ENCODE measurements at places on chromosomes 4 and X.
A peak's percentile ranks its signal among the peaks of the same experiment; 100 is the strongest.

DNA sequence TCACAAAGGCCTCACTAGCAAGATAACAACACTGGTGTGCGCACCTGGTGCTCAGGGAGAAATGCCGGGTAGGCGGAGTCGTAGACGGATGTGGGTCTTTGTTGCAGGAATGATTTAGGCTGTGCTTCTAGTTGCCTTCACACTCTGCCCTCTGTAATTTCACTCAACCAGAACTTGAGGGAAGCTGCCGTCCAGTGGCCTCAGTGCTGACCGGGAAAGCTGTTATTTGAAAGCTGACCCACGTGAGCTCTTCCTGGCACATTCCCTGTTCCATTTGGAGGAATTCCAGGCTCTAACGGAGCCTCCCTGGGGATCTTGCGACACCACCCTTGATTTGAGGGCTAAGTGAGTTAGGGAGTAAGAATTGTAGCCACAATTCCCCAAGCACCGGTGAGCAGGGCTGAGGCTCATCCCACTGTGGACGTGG is 15.9 kb downstream of the SH3TC1 start:
- DNase-seq = no peak

- peak; percentile 28 for DNase-seq
Observed at GRCh38 chrX:49754233-49754857, 58.6 kb upstream of the PAGE1 start.

- DNase-seq = no peak
Observed at GRCh38 chrX:153361781-153362397, 27.9 kb downstream of the ZNF275 start.

GRCh38 chr4:3420606-3420955 is 21.2 kb upstream of the HGFAC start:
- no peak for DNase-seq

GRCh38 chr4:156710365-156711192 is 261.0 kb downstream of the PDGFC start:
- DNase-seq = no peak

- peak; percentile 26 for DNase-seq
Observed at GRCh38 chr4:134906404-134907023, 704.9 kb upstream of the PABPC4L start.
